ENCODE measurements at places on chromosomes 1 and 21. TPM values are rescaled to one million over a fixed set of nuclear protein-coding genes. Genes with fewer than 3 reads are reported as not detected.

The MEX3A gene
- total RNA-seq: 1.5 TPM

The EFNA3 gene
- 28.8 TPM for total RNA-seq

The TMPRSS15 gene
- total RNA-seq: not detected

The B3GALT5 gene
- total RNA-seq: 1.8 TPM

The SON gene
- 217 TPM for total RNA-seq

The RNF186 gene
- total RNA-seq: not detected

The MPL gene
- not detected for total RNA-seq

The RGS1 gene
- 20.8 TPM for total RNA-seq

GRCh38 chr21:45071874-45072737 is 2.3 kb upstream of the ADARB1 start:
- no peak for DNase-seq

DNA sequence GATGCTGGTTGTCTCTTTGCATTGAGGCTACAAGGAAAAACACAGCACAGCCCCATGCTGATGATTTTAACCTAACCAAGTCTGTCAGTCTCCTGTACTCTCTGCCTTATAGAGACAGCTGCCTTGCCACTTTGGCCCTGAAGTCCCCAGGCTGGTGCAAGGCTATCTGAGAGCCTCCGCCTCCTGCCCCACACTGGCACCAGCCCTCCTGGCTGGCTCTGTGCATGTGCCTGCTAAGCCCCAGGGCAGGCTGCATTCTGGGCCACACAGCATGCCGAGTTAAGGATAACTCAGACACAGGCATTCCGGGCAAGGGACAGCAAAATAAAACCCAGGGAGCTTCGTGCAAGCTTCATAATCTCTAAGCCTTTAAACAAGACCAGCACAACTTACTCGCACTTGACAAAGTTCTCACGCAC is 910 bp downstream of the RUNX1 start:
- no peak for DNase-seq

- no peak for DNase-seq
Measured at GRCh38 chr1:24077278-24077978, 34.5 kb downstream of the MYOM3 start.

GRCh38 chr1:241716915-241717656 is 65.0 kb downstream of the WDR64 start:
- DNase-seq: no peak

- no peak for DNase-seq
Measured at GRCh38 chr1:107789817-107790524, 175.0 kb downstream of the VAV3 start.

DNA sequence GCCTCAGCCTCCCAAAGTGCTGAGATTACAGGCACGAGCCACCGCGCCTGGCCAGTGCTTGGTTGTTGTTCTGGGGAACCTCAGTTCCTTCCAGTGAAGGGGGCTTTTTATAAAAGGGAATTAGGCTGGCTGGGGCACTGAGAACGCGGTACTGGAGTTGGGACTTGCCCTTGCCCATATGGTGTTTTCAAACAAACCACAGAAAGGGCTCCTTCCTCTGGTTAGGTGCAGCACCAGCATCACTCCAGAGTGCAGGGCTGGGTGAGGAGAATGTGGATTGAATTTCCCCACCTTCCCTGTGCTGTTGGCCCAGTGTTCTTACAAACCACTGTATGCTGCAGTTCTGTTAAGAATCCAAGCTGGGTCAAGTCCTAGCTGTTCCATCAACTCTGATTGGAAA is 5.3 kb downstream of the MAN1C1 start:
- no peak for DNase-seq

DNA sequence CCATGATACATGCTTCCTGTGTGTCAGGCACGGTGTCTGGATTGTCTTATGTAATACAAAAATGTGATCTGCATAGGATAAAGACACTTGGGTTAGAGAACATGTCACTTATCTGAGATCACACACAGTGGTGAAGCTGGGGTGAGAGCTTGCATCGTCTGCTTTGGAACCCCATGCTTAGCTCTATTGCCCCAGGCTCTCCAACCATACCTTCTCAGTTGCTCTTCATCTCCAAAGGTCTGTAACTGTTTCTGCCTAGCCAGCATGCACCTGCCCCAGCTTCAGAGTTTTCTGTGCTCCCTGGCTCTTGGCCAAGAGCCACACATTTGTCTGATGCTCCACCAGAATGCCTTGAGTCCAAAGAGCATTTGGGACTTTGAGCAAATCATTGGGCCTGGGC is 93.9 kb upstream of the COG2 start:
- DNase-seq: no peak

DNA sequence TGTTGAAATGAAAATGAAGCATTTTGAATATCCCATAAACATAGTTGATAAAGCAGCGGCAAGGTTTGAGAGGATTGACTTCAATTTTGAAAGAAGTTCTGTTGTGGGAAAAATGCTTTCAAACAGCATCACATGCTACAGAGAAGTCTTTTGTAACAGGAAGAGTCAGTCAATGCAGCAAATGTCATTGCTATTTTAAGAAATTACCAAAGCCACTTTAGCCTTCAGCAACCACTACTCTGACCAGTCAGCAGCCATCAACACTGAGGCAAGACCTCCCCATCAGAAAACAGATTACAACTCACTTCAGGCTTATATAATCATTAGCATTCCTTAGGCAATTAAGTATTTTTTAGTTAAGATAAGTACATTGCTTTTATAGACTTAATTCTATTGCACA is 33.8 kb upstream of the FCRL3 start:
- no peak for DNase-seq

DNA sequence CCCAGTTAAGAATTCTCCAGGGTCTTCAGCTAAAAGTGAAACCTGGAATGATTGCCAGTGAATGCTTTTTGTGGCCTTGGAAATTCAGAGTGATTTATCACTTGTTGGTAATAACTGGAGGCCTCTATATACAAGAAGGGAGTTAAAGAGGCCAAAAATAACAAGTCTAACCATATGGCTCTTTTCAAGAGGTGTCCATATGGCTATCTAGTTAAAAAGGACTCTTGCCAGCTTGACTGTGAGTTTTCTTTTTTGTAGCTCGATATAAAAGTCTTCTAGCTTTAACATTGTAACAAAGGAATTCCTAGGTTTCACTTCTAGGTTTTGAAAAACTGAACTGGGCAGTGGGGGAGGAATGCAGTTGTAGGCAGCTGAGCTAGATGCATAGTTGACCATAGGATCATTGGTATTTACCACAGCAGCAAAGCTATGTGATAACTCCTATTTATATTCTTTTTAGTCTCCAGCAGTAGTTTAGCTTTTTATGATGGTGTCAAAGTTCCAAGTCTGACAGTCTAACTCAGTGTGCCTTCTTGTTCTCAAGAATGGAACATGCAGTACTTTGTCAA is 44.4 kb downstream of the CACHD1 start:
- DNase-seq: no peak

- no peak for DNase-seq
Measured at GRCh38 chr1:80305466-80305865, 1298.9 kb upstream of the ADGRL4 start.

DNA sequence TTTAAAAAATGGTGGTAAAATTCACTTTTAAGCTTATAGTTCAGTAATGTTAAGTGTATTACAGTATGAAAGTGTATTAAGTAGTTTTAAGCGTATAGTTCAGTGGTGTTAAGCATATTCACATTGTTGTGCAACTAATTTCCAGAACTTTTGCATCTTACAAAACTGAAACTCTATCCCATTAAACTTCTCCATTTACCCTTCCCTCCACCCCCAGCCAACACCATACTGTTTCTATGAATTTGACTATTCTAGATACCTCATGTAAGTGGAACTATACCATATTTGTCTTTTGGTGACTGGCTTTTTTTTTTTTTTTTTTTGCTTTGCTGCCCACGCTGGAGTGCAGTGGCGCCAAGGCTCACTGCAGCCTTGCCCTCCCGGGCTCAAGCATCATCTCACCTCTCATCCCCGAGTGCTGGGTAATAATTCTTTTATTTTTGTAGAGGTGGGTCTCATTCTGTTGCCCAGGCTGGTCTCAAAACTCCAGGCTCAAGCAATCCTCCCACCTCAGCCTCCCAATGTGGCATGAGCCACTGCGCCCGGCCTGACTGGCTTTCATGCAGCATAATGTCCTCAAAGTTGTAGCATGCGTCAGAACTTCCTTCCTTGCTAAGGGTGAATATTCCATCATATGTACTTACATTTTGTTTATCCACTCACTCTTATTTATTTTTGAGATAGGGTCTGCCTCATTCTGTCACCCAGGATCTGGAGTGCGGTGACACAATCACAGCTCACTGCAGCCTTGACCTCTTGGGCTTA is 45.1 kb upstream of the BMP8B start:
- DNase-seq: no peak

- DNase-seq: no peak
Measured at GRCh38 chr1:205703072-205703471, 22.8 kb upstream of the SLC45A3 start.

- no peak for DNase-seq
Measured at GRCh38 chr1:172273647-172274396, 146.7 kb upstream of the C1orf105 start.

DNA sequence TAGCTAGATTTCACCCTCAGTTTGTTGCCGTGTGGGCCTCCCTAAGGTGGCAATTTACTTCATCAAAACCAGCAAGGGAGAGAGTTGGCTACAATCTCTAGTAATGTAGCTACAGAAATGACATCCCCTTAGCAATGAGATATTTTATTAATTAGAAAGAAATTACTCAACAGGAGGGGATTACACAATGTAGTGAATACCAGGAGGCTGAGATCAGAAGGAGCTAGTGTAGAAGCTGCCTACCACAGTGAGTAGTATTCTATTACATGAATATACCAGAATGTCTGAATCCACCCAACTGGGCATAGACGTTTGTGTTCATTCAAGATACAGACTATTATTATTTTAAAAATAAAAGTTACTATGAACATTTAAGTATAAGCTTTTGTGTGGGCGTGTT is 868.2 kb upstream of the CXADR start:
- no peak for DNase-seq

DNA sequence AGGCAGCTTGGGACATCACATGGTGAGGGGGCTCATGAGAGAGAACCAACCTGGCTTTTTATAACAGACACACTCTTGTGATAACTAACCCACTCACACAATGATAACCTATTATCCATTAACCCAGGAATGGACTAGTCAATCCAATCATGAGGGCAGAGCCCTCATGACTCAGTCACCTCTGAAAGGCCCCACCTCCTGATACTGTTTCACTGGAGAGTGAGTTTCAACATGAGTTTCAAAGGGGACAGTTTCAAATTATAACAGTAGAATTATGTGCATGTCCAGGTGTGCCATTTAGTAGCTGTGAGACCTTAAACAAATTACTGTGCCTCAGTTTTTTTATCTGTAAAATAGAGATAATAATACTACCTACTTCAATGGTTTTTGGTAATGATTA is 47.6 kb upstream of the PPP2R5A start:
- DNase-seq: no peak

DNA sequence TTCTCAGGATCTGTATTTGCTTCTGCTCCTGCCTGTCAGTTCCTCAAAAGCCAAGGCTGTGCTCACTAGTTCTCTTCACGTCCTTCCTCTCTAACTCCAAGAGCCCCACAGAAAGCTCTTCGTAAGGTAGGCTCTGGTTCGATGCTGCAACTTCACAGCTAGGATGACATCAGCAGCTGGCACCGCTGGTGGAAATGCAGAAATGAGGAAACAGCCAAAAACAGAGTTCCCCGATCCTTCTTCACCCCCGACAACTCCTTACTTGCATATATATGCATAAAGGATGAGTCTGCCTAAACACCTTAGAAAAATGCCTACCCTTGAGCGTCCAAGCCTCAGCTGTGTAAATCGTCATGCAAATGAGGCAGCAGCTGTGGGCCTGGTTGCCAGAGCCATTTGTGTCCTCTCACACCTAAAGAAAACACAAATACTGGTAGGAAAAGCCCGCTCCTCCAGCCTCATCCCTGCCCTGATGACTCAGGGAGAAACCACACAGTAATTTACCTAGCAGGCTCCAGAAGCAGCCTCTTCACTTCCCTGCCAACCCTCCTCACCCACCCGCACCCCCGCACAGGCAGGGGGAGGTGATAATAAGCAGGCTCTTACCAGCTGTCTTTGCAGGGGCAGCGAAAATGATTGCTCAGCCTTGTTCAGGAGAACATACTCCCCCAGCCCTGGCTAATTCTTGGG is 28.2 kb downstream of the BATF3 start:
- DNase-seq: no peak

DNA sequence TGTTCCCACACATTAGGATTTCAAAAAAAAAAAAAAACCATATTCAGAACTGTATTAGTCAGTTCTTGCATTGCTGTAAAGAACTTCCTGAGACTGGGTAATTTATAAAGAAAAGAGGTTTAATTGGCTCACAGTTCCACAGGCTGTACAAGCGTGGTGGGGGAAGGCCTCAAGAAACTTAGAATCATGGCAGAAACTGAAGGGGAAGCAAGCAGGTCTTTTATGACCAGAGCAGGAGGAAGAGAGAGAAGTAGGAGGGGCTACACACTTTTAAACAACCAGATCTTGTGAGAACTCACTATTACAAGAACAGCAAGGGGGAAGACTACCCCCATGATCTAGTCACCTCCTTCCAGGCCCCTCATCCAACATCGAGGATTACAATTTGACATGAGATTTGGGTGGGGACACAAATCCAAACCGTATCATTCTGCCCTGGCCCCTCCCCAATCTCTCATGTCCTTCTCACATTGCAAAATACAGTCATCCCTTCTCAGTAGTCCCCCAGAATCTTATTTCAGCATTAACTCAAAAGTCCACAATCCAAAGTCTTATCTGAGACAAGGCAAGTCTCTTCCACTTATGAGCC is 51.8 kb downstream of the POU2F1 start:
- no peak for DNase-seq

All from suprapubic skin (tissue), 4 donors.